ENCODE measurements at places on chromosomes 7 and 10.

GRCh38 chr10:14409247-14409646, 78.5 kb upstream of the FRMD4A start:
- DNase-seq: no peak

DNA sequence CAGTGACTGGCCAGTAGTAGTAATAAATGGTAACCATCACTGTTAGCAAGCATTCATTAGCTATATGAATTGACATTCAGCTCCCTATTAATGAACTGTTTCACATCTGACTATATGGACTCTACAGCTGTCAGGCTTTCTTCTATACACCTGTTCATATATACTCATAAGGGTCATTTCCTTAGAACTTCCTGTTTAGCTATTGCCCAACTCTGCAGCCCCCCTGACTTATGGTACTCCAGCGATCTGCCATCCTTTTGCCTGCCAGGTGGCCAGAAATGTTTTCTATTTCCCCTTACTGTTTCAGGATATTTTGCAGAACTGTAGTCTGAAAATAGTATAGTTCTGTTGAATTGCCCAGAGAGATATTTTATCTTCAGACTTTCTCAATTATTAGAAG, 56.6 kb downstream of the TASOR2 start:
- no peak for DNase-seq

DNA sequence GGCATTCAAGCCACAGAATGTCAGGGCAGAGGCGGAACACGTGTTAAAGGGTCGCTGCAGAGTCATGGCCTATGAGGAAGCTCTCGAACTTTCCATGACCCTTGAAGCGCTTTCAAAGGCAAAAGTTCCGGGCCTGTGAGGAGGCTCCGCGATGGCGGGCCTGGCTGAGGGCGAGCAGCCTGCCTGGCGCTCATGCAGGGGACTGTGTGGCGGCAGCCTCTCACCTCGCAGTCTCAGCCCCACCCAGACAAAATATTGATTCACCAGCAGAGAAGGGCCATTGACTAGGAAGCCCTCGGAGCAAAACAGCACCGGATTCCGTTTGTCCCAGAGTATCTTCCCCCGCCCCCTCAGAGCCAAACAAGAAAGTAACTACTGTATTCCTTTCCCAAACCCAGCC, 12.8 kb upstream of the CNNM1 start:
- DNase-seq: no peak

DNA sequence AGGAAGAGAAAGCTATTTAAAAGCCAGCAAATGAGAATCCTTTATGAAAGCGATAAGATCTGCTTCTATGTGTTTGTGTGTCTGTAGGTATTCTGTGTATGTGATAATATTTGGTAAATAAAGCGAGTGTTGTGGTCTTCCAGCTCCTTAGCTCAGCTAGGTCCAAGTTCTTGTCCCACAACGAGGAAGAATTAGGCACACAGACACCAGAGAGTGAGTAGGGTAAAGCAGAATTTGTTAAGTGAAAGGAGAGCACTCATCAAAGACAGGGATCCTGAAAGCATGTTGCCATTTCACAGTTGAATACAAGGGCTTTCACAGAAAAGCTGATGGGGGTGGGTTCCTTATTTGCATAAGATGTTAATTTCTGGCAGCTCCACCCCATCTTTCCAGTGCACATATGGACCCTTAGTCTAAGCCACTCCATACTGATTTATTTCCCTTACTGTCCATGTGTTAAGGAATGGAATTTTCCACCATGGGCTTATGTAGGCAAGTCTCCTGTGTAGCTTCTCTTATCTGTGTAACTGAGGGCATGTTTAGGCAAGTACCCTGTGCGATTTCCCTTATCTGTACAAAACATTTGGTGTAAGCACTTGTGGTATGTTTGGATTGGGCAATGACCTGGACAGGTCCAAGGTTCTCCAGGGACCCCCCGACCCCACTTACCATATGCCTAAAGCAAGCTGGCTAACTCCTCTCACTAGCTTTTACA, 165.9 kb upstream of the VIPR2 start:
- no peak for DNase-seq

GRCh38 chr10:29389935-29390334, 101.1 kb downstream of the LYZL1 start:
- no peak for DNase-seq

DNA sequence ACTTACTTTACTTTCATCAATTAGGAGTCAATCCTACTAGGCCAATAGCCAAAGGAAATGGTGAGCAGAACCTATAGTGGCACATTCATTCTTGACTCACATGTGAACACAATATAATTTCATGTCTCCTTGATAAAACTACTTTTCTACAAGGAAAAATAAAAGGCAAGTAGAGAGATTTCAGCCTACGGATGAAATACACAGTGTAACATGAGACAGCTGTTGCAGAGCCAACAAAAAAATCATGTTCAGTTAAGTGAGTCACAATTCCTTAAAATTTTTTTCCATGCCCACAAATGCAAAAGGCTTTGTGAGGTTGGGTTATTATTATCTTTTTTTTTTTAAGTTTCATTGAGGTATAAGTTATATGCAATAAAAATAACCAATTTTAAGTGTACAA, 54.8 kb downstream of the GPR141 start:
- peak; percentile 49 for DNase-seq

DNA sequence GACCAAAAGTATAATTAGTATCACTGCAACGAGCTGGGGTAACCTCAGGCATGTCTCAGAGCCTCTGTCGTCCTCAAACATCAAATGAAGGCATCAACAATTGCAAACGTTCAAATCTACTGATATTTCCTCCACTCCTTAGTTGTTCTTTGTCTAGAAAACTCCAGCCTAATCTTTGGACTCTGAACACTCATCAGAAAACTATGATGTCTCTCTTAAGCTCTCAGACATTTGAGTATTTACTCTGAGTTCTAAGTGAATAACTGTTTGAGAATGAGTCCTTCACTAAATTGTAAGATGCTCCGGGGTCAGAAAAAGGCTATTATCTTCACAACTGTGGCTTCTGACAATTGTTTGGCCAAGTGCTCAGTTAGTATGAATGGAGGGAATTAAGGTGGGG, 536.4 kb downstream of the NRG3 start:
- no peak for DNase-seq

DNA sequence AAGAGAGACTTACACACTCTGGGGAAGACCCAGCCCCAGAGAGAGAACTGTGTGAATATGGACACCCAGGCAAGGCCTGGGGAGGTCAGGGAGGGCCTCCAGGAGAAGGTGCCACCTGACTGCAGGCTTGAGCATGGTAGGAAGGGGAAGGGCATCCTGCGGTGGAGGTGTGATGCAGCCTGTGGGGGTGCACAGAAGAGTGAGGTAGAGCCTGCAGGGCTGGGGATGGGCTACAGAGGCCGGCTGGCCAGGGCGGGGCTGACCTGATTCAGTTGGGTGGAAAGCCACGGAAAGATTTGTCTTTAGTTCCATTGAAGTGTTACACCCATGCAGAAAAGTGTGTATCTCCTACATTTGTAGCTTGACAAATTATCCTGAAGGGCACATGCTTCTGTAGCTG, 47.6 kb downstream of the ZMIZ1 start:
- no peak for DNase-seq

DNA sequence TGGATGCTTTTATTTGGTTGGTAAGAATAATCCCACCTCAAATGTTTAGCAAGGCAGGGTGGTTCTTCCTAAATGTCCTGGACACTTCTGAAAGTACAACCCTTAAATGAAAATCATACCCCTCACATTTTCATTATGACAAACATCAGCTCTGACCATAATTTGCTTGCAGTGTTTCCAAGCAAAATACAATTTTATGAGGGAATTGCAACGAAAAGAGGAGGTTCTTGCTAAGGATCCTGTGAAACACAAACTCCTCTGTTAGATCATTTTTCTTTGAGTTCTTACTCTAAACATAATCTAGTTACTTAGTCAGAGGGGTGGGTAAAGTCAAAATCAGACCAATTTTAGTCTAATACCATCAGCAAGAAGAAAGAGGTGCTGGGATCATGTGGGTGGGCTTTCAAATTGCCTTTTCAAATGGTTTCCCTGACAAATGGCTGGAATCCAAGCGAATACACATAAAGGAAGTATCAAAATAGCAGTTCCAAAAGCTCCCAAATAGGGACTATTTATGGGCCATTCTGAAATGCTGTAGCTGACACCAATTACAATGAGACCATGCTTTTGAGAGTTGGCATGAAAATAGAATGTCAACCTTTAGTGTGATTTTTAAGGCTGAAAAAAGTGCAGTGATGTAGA, 164.9 kb upstream of the INHBA start:
- DNase-seq: no peak

- peak; percentile 45 for DNase-seq
Observed at GRCh38 chr10:57696641-57697040, 571.1 kb downstream of the IPMK start.

GRCh38 chr10:97873569-97873968, 23.9 kb downstream of the GOLGA7B start:
- no peak for DNase-seq

DNA sequence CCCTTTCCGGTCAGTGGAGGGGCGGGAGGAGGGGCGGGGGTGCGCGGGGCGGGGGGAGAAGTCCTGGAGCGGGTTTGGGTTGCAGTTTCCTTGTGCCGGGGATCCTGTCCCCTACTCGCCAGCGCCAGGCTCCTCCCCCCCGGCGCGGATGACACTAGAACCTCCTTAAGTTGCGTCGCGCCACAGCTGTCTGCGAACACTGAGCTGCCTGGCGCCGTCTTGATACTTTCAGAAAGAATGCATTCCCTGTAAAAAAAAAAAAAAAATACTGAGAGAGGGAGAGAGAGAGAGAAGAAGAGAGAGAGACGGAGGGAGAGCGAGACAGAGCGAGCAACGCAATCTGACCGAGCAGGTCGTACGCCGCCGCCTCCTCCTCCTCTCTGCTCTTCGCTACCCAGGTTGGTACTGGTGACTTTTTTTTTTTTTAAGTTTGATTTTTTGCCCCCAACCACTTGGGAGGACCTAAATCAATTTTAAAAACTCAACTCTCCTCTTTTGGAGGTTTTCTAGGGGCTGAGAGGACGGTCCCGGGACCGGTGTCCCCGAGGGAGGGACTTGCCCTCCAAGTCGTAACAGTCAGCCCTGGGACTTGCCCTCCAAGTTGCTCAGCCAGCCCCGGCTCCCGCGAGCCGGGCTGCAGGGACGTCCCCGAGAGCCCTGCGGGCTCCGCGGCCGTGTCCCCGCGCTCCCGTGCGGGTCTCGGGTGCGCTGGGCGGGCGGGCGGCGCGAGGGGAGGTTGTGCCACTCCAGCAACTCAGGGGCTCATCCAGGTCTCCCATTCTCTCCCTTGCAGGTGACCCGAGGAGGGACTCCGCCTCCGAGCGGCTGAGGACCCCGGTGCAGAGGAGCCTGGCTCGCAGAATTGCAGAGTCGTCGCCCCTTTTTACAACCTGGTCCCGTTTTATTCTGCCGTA, at the start of gene GATA3:
GATA3 (plus strand) TSS at position 195 of the 914 bp plus-strand sequence. CDS start 968 bp downstream, outside the sequence.
- peak; percentile 83 for DNase-seq

DNA sequence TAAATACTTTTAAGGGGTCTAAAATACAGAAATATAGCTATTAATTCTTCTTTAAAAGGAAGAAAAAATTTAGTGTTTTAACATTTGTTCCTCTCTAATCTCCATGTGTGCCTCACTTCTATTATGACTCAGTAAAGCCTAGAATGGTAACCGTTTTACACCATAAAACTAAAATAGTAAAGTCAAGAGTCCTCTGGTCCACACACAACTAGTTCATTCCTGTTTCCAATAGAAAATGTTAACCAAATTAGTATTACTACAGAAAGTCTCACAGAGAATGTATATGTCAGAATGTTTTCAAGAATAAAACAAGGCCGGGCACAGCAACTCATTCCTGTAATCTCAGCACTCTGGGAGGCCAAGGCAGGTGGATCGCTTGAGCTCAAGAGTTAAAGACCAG, 55.8 kb downstream of the CNOT4 start:
- no peak for DNase-seq

- DNase-seq: peak; percentile 11
Observed at GRCh38 chr10:120732067-120732466, 119.1 kb upstream of the WDR11 start.

- DNase-seq: no peak
Observed at GRCh38 chr7:44286182-44286617, 39.2 kb downstream of the CAMK2B start.

DNA sequence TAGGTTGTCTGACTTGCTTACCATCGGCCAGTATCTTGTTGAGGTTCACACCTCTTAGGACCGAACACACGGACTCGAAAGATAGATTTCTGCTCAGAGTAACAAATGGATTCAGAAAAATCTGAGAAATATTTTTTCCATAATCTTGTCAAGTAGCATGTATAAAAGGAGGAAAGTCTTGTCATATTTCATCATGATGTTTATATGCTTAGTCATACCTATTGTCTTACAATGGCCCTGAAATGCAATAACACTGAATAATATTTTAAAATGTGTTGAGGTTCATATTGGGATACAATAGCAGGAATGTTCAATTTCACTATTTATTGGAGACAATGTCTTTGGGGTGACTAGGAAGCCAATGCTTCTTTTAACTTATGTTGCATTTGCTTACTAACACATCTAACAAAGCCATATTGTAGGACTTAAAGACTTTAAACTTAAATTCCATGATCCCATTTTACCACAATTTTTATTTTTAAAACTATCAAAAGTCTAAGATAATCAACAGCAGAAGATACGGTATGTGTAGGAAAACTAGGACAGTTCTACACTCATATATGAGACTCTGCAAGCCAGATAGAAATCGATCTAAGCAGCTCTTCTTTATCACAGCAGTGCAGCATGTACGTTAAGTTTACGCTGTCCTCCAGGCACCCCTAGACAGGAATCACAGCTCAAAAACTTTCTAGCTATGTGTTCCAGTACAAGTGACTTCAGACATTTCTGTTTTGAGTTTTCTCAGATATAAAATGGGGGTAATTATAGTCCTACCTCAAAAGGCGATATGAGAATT, 135.7 kb upstream of the CAV2 start:
- peak; percentile 31 for DNase-seq

GRCh38 chr7:6106140-6106904, 75.1 kb downstream of the ANKRD61 start:
- DNase-seq: peak; percentile 67

All from MCF 10A (cell line).